ENCODE measurements at places on chromosomes 7 and 10.

DNA sequence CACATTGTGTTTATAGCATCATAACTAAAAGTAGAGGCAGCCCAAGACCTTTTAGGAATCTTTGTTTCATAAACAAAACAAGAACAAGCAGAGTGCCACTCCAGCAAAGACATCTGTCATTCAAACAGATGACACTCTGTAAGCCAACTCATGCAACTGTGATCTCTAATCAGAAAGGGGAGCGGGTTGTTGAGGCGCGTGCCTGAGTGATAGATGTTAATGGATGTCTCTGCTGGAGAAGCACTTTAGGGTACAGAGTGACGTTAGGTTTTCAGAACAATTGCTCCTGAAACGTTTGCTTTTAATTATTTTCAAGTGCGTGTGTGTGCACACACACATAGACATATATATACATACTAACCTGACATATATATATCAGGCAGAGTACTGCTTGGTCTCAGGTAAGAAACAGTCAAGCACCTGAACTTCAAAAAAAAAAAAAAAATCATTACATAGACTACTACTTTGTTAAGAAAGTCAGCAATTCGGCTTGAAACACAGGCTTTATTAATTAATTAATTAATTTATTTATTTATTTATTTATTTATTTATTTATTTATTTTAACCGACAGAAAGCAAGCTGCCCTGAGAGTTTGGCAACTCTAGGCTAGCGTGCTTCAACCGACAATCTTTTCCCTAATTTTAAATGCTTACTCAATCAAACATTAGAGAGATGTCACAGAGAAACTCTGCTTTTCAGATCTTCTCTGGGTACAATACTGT lies 109.1 kb downstream of the POU6F2 start:
- no peak for DNase-seq

GRCh38 chr7:142796001-142796500 lies 25.3 kb downstream of the PRSS2 start:
- DNase-seq, result no peak

DNA sequence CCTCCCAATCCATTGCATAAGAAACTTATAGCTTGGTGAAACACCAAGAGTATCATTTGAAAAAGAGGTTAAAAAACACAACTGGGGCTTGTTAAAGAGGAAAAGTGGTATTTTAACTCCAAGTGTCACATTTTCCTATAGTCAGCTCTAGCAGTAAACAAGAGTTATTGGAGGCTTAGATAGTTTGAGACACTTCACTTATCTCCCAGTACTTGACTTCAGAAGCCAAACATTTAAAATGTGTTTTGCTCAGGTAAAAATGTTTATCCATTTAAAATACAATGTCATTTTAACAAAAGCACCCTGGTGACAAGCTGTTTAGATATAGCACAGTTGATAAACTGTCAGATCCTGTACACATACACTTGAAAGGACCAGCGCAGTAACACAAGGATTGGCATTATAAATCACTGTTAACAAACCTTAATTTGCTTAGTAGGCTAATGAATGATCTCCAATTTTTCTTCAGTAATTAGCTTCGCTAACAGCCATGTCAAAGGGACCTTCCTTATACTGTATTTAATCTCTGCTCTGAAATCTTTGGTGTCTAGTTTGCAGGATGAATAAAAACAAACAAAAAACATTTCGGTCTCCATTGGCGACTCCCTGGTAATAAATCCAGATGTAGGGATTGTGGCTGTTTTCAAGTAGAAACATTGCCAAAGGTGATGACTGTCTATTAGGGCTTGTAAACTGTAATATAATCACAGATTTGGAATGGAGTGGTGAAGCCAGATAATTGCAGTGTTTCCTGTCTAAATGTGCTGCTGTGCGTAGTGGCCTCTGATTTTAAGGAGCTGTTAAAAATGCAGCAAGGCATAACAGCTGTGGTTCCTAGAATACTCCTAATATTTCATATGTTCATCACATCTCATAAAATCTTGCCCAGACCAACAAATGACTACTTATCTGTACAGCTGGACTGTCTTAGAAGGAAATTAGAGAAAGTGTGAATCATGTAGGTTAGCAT lies 545.1 kb downstream of the AUTS2 start:
- DNase-seq, result no peak

- no peak for DNase-seq
Measured at GRCh38 chr7:48813472-48813871, 110.9 kb upstream of the CDC14C start.

DNA sequence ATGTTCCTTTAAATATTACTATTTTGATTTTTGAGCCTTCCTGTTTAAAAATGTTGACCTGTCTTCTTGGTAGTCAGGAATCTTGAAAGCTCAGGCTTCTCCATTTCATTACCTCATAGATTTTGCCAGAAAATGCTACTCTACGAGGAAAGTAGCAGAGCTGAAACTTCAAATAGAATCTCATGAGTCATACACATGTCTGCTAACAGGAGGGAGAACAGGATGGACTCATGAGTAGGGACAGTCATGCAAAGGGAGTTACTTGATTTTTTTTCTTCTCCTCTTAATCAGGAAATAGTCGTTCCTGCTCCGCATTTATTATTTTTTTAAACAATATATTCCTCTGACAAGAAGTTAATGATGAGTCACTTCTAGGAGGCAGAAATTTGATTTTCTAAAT lies 37.0 kb upstream of the MINDY3 start:
- no peak for DNase-seq

DNA sequence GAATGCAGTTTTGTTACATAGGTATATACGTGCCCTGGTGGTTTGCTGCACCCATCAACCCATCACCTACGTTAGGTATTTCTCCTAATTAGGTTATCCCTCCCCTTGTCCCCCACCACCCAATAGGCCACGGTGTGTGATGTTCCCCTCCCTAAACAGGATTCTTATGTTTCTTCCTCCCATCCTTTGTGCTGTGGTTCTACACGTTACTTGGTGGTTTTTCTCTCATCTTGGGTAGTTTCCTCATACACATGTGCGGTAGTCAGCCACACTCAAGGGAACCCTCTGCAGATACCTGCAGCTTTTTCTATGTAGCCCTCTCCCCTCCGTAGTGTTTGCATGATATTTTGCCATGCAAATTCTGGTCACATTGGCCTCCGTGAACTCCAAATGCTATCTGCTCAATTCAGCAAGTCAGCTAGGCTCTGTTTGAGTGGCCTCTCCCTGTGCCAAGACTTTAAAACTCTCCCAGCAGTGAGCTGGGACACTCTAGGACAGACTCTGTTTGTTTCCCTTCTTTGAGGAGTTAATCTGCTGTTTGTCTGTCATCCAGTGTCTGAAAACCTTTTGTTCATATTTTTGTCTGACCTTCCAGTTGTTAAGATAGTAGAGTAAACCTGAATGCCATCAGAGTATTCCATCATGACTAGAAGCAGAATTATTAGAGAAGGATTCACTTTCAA lies 41.0 kb downstream of the RABGEF1 start:
- DNase-seq, result no peak

- no peak for DNase-seq
Measured at GRCh38 chr10:87705339-87705738, 45.7 kb downstream of the PAPSS2 start.

DNA sequence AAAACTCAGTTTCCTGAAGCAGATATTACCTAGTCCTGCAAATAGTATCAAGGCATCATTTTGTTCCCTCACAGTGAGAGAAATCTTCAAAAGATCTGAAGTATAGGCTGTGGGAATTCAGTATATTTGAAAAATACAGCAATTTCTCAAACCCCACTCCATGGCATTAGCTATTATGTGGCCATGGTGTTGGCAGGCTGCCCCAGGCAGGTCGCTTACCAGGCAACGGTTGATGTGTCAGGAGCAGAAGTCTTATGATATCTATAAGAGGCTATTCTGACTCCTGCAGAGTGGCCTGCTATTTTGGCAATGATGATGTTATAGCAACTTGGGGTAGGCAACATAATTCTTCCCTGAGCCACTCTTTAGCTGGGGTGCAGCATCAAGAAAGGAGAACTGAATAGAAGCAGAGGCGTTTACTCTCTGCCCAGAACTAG lies 187.9 kb downstream of the PLXDC2 start:
- no peak for DNase-seq

DNA sequence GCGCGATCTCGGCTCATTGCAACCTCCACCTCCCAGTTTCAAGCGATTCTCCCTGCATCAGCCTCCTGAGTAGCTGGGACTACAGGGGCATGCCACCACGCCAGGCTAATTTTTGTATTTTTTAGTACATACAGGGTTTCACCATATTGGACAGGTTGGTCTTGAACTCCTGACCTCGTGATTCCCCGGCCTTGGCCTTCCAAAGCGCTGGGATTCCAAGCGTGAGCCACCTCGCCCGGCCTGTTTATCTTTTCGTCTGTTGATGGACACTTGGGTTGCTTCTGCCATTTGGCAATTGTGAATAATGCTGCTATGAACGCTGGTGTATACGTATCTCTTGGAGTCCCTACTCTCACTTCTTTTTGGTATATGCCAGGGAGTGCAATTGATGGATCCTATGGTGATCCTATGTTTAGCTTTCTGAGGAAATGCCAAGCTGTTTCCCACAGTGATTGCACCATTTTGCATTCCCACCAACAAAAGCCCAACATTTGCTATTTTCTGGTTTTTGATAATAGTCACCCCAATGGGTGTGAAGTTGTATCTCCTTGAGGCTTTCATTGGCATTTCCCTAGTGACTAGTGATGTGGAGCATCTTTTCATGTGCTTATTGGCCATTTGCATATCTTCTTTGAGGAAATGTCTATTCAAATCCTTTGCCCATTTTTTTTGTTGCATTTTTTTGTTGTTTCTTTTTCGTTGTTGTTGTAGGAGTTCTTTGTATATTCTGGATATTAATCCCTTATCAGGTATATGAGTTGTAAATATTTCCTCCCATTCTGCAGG lies 3.5 kb downstream of the ANTXRL start:
- DNase-seq, result no peak

GRCh38 chr10:45557275-45557905 lies 115.2 kb downstream of the ZFAND4 start:
- DNase-seq, result no peak

GRCh38 chr7:137096607-137097006 lies 228.2 kb downstream of the CHRM2 start:
- DNase-seq, result no peak

DNA sequence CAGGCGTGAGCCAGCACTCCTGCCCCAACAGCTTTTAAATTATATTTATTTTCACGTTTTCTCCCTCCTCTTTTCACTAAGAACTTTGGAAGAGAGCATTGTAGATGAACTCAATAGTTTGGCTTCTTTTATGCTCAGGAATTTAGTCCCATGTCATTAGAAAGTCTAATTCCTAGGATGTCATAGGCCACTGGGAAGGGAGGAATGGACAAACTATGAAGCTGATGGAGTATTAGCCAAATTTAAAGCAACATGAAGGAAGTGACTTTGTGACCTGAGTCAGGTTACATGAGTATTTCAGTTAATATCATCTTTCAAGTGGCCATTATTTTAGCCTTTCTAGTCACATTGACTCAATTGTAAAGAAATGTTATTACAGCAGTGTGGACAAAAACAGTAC lies 18.0 kb upstream of the OPN4 start:
- no peak for DNase-seq

GRCh38 chr7:22443370-22444180 lies 56.4 kb downstream of the STEAP1B start:
- DNase-seq, result no peak

DNA sequence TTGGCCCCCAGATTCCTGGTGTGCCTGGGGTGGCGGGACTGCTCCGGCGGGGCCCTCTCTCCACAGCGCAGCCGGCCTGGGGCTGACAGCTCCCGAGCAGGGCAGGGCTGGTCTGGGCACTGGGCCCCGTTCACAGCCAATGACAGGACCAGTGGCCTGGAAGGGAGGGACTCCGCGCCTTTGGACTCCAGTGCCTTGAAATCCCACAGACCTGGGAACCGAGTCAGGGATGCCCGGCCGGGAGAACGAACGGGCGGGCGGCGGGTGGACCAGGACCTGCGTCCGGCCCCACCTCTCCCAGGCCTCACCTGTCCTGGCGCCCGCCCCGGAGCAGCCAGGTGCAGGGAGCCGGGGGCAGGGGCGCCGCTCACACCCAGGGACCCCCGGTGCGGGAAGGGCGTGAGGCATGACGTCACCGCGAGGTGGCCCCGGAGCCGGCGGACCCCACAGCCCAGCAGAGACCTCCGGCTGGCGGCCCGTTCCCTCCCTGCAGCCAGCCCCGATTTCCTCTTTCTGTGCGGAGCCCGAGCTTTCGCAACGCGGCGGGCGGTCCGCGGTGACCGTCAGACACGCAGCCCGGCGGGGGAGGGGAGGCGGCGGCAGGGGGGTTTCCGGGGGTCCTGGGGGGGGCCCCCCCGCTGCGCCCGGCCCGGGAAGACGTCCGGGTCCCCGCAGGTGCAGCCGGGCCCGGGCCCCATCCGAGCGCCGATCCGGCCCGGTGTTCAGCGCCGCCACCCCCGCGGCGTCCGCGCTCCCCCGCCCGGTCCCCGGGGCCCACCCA lies 743 bp downstream of the ADAP1 start:
- DNase-seq, result no peak

GRCh38 chr7:16951483-16952080 lies 69.8 kb upstream of the AGR3 start:
- no peak for DNase-seq

GRCh38 chr10:101063548-101064414 lies 2.0 kb downstream of the KAZALD1 start:
- DNase-seq, result no peak

DNA sequence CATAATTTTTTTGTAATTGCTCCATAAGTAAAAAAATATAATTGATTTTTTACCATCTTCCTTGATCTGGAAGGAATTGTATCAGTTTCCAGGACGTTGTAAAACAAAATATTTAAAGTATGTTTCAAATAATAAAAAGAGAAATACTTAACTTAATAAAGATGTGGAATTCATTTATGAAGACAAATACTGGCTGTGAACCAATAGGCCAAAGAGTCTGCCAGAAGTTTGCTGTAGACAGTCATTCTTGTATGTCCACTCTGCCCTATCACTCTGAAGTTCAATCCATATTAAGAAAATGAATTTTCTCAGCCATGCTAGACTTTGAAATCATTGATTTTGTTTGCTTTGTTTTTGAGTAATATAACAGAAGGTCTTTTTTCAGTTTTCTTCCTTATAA lies 256.4 kb downstream of the TRIL start:
- DNase-seq, result no peak

- no peak for DNase-seq
Measured at GRCh38 chr10:72694476-72695369, 2.8 kb downstream of the MCU start.

- DNase-seq, result peak; percentile 67
Measured at GRCh38 chr7:105691680-105692564, 110.6 kb upstream of the EFCAB10 start.

DNA sequence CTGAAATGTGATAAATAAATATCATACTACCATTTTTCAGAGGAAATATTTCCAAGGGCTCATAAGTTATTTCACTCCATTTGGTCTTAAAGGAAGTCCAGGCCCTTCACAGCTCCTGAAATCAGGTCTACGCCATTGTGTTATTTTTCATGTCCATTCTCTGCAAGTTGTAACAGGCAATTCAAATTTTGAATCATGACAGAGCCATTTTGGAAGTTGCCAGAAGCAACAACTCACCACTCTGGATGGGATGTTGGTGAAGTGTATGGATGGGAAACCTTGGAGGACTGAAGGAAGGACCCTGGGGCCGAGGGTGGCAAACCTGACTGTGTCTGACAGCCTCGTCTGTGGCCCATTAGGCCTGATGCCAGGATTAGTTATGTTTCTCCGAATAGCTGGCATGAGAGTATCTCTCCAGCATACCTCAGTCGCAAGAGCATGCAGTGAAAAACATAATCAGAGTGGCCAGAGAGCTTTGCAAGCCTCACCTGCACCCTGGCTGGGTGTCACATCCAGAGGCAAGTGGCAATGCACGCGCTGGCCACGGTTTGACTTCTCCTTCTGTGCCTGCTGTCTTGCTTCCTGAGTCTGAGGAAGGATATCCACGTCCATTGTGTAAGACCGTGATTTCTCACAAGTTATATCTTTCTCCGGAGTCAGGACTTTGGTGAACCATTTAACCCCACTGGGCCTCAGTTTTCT lies 87.1 kb downstream of the NRP1 start:
- no peak for DNase-seq
